Activated naive CD4-positive, alpha-beta T cell treated with Interleukin-2 at 50 U/mL for 16 hours (primary cell): ENCODE measurements at places on chromosomes 13 and 19.

DNA sequence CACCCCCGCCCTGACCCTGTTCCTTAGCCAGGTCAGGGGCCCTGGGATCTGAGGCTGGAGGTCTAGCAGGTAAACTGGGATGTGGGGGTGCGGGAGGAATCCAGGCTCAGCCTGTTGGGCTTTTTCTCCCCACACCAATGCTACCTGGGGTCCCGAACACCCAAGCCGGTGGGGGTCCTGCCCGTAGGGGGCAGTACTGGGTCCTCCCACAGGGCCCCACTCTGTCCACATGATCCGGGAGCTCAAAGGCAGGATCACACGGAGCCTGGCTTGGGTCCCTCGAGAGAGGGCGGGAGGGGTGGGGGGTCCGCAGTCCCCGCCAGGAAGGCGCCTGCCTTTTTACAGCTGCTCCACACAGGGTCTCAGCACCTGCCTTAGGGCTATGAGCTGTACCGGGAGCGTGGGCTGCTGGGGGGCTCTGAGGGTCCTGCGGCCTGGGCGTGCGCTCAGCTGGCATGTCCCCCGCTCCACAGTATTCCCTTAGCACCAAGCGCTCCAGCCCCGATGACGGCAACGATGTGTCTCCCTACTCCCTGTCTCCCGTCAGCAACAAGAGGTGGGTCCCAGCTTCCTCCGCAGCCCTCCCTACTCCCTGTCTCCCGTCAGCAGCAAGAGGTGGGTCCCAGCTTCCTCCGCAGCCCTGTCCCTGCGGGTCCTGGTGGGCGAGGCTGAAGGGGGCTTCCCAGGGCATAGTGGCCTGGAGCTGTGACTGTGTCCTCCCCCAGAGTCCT lies 12.3 kb upstream of the TEKTIP1 start:
- DNase-seq, result no peak

GRCh38 chr13:66995203-66995611 lies 234.9 kb downstream of the PCDH9 start:
- DNase-seq, result no peak

DNA sequence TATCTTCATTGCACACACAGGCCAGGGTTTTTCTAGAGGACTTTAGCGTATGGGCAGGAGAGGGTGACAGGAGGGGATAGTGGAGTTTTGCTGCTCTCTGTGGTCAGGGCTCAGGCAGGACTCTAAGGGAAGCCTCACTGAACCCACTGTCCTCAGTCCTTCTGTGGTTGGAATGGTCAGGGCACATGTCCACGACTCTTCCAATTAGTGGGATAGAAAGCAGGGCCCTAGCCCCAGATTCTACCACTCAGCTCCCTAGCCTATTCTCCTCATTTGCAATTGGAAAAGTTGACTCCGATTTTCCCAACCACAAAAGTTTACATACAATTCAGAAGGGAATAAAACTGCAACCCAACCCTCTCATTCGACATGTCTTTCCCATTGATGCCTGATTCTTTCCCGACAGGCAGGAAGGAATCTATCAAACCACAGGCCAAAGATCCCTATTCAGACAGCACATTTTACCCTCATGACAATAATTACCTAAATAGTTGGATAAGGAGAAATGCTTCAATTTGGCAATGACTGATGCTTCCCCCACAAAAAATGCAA lies 38.2 kb downstream of the TGDS start:
- no peak for DNase-seq

DNA sequence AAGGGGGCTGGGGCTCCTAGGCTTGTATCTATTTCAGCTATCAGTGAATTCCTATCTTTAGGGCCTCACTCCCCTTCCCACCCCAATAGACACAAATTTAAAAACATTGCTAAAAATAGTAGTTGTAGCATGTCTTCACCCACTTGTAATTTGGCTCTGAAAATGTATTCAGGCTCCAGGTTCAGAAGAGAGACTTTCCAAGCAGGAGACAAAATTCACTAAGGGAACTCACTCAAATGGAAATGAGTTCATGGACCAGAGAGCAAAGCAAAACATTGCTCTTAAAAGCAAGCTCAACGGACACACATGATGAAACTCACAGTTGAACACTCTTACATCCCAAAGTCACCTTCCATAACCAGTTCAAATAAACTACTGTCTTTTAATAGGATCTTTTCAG lies 36.8 kb downstream of the PHF11 start:
- no peak for DNase-seq

DNA sequence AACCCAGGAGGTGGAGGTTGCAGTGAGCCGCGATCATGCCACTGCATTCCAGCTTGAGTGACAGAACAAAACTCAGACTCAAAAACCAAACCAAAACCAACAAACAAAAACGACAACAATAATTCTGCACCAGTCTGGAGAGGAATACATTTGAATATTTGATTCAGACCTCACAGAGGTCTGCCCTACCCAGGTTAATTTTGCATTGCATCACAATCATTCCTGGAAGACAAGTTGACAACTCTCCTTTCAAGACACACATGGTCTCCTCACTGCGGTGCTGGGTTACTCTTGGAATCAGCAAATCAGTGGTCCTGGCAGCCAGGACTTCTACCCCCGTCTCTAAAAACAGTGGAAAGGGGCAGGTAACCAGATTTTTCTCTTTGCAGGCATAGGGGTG lies 79.9 kb upstream of the TMTC4 start:
- DNase-seq, result no peak

GRCh38 chr19:46674416-46675178 lies 13.6 kb upstream of the DACT3 start:
- no peak for DNase-seq

DNA sequence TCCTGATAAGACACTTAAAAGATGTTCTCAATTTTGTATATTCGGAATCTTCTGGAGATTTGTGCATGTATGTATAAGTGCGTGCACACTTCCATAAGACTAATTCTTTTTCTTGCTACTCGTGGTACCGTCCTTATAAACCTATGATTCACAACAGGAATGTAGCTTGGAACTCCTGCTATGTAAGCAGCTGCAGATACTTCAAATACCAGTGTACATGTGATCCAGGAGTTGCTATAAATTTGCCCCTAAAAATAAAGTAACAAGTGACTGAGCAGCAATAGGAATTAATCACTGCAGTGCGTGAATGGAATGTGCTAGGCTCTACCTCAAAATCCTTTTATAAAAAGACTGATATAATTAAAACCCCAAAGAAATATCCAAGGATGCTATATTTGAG lies 214.9 kb downstream of the KLF5 start:
- DNase-seq, result no peak

- DNase-seq, result no peak
These were observed 9.8 kb upstream of the CPB2 start for GRCh38 chr13:46114613-46115012.

- DNase-seq, result no peak
These were observed 2.4 kb downstream of the ZNF805 start for GRCh38 chr19:57242821-57243220.

- DNase-seq, result no peak
These were observed 47.5 kb downstream of the OXGR1 start for GRCh38 chr13:96946709-96947311.

GRCh38 chr13:113879494-113880360 lies 15.9 kb upstream of the GAS6 start:
- no peak for DNase-seq

DNA sequence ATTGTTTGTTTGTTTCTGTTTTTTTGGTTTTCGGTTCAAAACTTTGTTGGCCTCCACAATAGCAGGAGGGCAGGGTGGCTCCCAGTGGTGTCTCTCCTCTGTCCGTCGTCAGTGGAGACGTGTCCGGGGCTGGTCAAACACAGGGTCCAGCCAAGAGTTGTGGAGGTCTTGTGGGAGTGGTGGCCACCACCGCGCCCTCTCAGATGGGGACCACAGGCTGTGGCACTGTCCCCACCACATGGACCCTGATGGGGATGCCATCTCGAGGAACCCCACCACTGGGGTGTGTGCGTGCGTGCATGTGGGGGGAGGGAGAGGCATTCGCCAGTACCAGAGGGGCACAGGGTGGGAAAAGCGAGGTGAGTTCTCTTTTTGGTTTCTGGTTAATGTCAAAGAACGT lies 13.8 kb downstream of the ZNF574 start:
- DNase-seq, result no peak

- DNase-seq, result no peak
These were observed 537.0 kb upstream of the SPRY2 start for GRCh38 chr13:80877944-80878241.

GRCh38 chr13:103315711-103316110 lies 249.5 kb upstream of the SLC10A2 start:
- DNase-seq, result no peak

GRCh38 chr19:35533822-35534392 lies 651 bp downstream of the GAPDHS start:
- DNase-seq, result peak; percentile 7

GRCh38 chr13:111204438-111205177 lies 89.5 kb downstream of the ARHGEF7 start:
- DNase-seq, result no peak

DNA sequence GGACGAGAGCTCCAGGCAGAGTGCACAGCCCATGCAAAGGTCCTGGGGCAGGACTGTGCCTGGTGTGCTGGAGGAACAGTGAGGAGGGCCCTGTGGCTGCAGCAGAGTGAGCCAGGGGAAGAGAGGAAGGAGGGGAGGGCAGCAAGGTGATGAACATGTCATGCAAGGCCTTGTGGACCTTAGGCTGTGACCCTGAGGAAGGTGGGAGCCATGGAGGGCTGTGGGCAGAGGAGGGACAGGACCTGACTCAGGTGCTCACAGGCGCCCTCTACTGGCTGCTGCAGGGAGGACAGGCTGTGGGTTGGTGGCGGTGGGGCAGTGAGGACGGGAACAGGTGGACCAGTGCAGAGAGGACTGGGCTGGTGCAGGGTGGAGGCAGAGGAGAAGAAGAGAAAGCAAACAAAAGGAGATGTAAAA lies 170.3 kb downstream of the PTPRS start:
- DNase-seq, result peak; percentile 57

DNA sequence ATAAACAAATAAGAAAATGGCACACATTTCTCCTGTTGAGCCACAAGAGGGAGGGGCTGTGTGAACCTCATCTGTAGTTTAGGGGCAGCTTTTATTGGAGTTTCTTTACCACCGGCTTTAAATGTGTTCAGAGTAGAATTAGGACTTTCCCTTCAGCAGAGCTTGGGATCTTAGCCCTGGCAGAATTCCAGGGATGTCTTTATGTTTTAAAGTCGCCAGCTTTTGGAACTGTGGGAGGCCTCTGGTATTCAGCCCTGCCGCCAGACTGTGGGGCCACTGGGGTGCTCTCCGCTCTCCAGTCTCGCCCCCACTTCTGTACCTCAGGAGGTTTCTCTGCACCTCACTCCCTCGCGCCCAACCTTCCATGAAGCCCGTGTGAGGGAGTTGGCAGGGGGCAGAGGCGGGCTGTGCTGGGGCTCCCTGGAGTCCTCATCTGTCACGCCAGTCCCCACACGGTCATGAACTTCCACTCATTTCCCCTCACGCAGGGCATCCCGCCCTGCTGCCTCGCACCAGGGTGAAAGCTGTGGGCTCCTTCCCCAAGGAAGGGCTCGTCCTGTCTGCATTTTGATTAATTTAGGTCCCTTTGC lies 31.5 kb downstream of the CCDC8 start:
- DNase-seq, result no peak

DNA sequence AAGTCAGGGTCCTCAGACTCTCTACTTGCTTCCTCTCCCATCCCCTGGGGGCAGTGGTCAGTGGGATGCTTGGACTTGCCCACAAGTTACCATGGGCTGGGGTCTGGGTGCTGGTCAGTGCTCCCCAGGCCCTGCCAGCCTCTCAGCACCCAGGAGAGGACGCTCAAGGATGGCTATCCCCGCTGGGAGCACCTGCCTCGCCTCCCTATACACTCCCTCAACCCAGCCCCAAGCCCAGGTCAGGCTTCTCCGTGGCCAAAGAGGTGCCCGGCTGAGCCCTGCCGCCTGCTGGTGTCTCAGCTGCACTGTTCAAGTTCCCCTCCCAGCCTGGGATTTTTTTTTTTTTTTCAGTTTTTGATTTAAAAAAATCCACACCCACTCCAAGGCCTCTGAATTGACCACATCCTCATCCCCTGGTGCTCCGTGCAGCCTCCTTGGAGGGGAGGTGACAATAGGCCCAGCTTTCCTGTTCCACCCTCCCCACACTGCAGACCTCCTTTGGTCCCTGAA lies 10.8 kb downstream of the F2RL3 start:
- DNase-seq, result peak; percentile 14

- no peak for DNase-seq
These were observed 321.7 kb downstream of the DLEU7 start for GRCh38 chr13:50521831-50522149.

GRCh38 chr19:50490411-50490811 lies 13.8 kb upstream of the GARIN5A start:
- no peak for DNase-seq
